ENCODE measurements at places on chromosomes 2 and 18.

DNA sequence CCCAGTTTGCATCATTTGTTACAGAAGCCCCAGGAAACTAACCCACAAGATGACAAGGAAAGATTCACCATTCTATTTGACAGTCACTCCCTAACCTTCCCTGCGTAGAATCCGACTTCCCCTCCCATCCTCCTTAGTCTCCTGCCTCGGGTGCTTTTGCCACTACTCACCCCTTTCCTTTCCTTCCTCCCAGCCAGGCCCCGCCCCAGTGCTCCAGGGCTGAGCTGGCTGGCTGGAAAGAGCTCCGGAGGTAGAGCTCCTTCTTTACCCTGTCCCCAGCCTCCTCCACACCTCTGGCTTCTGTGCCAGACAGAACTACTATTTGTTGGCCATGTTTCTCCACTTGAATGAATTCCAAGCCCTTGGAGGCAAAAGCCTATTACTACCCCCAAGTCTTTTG lies 317.6 kb upstream of the NCKAP5 start:
- H3K4me3 ChIP-seq: peak overlapping the region; percentile 73
- no peaks in the 10 kb centered on the region for H3K36me3 ChIP-seq
- peak; percentile 30 for DNase-seq
- peaks cover 20% of the 10 kb centered on the region for H3K27me3 ChIP-seq

DNA sequence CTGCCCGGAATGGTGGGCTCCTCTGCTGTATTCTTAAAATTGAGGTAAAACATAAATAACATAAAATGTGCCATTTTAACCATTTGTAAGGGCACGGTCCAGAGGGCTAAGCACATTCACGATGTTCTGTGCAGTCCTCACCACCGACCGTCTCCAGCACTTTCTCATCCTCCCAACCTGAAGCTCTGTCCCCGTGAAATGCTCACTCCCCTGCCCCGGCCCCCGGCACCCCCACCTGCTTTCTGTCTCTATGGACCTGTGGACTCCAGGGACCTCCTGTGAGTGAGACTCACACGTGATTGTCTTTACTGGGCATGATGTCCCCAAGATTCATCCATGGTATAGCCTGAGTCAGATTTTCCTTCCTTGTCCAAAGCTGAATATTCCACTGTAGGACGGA lies 38.7 kb upstream of the CTDP1 start:
- H3K4me3 ChIP-seq: no peak overlapping the region
- H3K36me3 ChIP-seq: no peaks in the 10 kb centered on the region
- H3K27ac ChIP-seq: no peak overlapping the region
- no peak for DNase-seq
- H3K27me3 ChIP-seq: peaks cover 22% of the 10 kb centered on the region

- no peaks in the 10 kb centered on the region for H3K4me1 ChIP-seq
- H3K27me3 ChIP-seq: peaks cover 8% of the 10 kb centered on the region
- DNase-seq: no peak
- H3K4me3 ChIP-seq: no peak overlapping the region
- no peak overlapping the region for H3K27ac ChIP-seq
These were observed 401.0 kb downstream of the SETBP1 start for GRCh38 chr18:45081566-45082181.

- no peaks in the 10 kb centered on the region for H3K36me3 ChIP-seq
- H3K27ac ChIP-seq: no peak overlapping the region
- DNase-seq: no peak
- peaks cover 16% of the 10 kb centered on the region for H3K4me1 ChIP-seq
These were observed 90.3 kb upstream of the BCL2L11 start for GRCh38 chr2:111030260-111030891.

GRCh38 chr2:15448250-15448839 lies 112.8 kb downstream of the NBAS start:
- H3K4me3 ChIP-seq: no peak overlapping the region
- H3K4me1 ChIP-seq: no peaks in the 10 kb centered on the region
- no peaks in the 10 kb centered on the region for H3K27me3 ChIP-seq
- H3K27ac ChIP-seq: no peak overlapping the region
